RPMI8226 (cell line): ENCODE measurements at places on chromosomes 7 and 10.

DNA sequence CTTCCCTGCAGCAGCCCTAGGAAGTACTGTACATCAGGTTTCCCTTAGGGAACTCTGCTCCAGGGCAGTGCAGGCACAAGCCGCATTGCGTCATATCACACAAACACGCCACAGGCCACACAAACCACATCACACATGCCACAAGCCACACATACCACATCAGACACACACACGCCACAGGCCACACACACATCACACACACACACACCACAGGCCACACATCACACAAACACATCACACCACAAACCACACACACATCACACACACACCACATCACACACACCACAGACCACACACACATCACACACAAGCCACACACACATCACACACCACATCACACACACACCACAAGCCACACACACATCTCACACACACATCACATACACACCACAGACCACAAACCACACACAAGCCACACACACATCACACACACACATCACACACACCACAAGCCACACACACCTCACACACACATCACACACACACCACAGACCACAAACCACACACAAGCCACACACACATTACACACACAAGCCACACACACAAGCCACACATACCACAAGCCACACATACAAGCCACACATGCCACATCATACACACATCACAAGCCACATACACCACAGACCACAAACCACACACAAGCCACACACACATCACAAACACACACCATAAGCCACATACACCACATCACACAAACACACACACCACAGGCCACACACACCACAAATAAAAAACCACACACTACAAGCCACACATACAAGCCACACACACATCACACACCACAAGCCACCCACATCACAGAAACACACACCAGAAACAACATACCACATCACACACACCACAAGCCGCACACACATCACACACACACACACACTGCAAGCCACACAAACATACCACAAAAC lies 53.4 kb downstream of the TMEM209 start:
- DNase-seq, result no peak

DNA sequence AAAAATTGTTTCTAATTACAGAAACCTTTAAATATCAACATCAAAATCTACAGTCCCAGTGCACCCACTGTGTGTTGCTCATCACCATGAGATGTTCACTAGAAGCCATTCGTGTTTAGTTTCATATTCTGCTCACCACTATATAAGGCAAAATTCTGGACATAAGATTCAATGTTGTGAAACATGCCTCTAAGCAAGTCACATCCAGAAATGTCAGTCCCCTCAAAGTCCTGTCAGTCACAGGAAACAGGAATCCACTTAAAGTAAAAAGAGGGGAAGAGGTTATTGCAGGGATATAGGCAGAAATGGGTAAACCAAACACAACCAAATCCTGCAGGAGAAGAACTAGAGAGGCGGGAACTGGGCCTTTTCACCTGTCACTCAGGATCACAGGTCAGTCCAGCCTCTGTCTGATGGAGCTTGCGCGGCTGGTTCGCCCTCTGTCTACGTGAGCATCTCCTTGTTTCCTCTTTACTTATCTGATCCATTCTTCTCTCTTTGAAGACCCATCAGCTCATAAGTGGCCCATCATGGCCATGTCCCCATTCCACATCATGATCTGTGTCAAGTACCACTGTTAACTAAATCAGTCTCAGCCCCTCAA lies 58.4 kb downstream of the MYPN start:
- DNase-seq, result no peak

DNA sequence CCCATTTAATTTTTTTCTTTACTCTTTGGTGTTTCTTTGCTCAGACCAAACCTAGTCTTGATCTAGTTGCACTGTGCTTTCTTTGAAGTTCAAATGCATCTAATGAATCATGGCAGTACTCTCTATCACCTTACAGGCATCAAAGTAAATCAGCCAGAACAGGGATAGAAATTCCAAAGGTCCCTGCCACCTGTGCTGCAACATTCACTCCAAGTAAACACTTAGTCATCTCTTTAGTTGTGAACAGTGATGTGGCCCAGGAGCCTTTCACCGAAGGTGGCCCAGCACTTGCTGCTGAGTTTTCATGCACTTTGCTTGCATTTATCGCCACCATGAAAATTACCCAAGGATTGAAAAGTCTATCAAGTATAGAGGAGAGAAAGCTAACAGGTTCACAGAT lies 314.1 kb upstream of the ETV1 start:
- DNase-seq, result no peak

DNA sequence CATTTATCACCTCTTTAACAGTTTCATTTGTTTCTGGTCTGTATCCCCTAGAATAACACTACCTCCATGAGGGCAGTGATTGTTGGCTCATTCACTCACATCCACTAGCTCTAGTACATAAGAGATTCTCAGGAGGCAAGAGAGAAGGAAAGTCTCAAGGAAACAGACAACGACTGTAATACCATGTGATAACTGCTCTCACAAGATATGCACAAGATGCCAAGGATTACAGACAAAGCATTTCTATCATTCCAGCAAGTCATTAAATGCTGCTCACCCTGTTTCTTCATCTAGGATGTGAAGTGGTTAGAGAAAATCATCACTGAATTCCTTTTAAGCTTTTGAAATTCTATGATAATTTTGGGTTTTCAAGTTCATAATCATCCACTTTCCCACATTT lies 115.3 kb downstream of the HIBADH start:
- no peak for DNase-seq

DNA sequence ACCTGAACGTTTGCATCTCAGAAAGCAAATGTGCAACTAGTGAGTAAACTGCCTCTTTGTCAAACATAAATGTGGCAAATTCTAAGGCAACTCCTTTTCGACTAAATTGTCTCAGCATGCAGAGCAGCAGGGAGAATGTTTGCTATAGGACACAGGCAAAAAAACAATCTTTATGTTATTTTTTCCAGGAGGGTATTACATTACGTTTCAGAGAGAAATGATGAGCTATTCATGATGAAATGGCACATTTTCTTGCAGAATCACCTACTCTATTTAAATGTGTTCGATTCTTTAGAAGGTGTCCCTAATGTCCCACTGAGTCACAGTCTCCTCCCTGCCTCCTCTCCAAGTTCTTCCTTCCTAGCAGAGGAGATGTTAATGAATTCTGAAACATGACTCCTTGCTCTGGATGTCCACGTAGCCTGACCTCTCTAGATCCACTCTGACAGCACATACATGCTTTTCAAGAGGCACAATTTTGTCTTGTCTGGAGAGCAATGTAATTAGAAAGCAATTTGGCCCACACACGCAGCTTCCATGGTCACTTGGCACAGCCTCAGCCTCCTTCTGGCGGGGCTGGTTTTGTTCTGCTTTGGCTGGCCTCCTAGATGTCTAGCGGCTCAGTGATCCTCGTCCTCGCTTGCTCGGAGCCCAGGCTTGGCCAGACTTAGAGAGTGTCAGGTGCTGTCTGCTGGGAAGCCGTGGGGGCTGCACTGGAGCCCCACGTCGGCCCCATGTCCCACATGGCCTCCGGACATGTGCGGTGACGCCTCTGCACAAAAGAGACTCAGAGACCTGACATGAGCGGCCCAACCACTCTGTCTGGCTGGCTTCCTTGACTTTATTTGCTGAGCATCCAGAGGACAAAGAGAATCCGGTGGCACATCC lies 125.7 kb upstream of the ZNF438 start:
- no peak for DNase-seq

GRCh38 chr10:63630931-63631680 lies 109.9 kb downstream of the REEP3 start:
- no peak for DNase-seq

DNA sequence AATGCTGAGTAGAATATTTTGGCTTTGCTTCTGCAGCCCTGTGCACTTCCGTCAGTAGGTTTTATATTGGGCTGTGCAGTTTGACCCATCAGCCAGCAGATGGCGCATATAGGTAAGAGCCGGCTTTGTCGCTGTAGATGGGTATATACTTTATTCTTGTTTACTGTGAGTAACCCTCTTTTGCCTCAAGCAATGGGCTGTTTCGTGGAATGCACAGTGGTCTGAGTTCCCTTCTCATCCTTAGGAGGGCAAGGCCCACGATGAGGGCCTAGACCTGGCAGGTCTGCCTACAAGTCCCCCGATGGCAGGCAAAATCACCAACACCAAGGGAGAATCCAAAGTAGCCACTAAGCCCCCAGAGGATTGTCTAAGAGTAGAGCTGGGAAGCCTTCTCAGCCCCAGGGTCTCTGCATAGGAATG lies 1002.9 kb upstream of the KCND2 start:
- peak; percentile 79 for DNase-seq

DNA sequence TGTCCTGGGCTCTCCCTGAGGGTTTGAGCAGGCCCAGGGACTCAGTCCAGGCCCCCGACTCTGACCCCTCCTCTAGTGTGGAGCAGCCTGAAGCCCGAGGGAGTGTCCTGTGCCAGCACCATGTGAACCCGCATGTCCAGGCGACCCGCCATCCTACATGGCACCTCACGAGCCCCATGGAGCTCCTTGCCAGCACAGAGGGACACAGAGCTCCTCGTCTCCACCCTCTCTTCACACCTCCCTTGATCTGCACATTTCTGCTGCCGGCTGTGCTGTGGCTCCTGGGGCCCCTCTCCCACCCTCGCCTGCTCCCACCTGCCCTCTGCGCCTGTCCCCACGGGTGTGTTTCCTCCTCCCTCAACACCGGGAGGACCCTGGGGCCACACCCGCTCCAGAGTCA lies 103.5 kb downstream of the ADARB2 start:
- no peak for DNase-seq

DNA sequence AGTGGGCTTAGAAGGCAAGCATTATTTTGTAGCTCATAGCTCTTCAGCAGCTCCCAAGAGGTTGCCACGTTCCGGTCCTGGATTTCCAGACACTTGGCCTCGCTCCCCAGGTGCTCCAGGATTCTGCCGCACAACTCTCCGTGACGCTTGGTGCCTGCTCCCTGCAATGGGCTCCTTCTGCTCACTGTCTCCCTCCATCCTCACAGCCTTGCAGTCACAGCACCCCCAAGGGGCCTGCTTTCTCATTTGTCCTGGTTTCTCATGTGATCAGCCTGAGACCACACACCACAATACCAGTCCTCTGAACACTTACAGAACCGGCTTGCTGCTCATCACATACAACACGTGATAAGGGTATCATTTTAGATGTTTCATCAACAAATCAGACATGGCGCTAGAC lies 9.8 kb downstream of the IGFBP3 start:
- DNase-seq, result no peak

DNA sequence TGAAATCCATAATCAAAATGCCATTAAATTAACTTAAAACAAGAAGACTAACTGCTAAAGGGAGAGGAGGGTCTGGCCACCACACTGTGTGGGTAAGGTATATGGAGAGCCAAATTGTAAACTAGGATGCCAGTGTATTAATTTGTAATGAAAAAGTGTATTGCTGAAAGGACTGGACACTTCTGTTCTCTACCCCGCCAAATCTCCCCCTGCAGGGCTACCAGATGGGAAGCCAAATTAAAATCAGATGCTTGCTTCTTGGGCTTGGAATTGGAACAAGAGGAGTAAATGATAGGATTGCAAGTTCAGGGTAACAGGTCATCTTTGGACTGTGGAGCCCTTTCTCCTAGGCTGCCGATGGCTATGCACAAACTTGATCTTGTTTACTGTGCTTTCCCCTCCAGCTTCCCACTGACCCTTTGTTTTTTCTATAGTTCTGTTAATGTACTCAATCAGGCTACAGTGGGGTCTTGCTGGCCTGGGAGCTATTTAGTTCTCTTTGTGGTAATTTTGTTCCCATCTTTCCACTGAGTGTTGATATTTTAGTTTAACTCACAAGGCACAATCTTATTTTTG lies 932.1 kb upstream of the C7orf33 start:
- no peak for DNase-seq

DNA sequence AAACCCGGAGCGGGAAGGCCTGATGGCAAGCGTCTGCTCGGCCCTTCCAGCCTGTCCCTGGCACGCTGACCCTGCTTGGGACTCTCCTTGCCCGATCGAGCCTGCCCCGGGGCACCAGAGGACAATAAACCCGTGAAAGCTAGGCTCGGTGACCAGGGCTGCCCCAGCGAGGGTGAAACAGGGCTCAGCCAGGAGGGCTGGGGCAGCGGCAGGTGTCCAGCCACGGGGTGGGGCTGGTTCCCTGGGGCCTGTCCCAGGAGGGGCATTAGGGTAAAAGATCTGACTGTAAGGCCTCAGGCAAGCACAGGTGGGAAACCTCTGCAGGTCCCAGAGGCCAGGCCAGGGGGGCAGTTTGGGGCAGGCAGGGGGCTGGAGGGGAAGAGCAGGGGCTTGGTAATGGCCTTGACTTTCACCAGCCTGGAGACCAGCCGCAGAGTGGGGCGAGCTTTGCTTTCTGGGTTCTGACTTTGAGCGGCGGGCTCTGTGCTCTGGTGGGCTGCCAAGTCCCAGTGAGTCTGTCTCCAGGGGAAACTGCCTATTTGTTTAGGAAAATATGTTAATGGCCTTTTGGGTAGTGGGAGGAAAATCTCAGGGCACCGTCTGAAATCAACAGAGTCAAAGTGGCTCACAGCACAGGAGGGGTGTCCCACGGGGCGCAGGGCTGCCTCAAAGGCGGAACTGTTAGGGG lies 68.2 kb upstream of the INPP5A start:
- DNase-seq, result no peak

DNA sequence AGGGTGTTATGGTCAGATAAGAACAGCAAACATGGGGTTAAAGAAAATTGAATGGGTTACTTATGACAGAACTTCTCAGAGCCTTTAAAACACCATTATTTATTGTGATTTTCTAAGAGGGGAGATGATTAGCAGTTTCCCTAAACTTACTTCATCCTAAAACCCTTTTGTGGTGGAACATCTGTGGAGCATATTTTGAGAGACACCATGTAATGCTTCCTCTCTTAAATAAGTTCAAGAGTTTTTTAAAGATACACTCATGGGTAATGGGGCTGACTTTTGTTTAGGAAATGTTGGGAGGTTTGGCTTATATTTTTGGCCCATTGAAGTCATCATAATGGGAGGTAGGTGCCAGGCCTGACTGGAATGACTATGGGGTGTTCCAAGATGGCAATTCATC lies 8.4 kb upstream of the PDCD4 start:
- DNase-seq, result no peak
